Esophagus squamous epithelium (tissue), 5 donors: ENCODE measurements at places on chromosomes 5 and 9.

DNA sequence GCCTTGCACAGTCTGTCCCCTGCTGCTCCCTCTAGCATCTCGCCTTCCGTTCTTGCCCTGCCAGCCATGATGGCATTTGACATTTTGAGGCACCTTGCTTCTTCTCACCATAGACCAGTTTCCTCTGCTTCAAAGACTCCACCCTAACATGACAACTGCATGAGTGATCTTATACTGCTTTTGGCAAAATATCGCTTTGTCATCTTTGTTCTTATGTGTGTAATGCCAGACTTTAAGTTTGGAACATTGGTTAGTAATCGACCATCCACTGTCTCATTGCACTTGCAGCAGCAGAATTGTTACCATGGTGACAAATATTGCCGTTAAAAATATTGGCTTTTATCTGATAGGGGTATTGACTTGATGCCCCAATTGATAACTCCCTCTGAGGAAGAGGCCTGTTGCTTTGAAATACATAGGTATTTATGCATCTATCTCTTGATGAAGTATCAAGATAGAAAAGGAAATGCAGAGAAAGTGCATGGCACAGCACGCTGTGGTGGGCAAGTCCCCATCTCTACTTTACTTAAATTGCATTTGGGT lies 6.8 kb downstream of the GARIN3 start:
- DNase-seq, result no peak

- no peak for DNase-seq
Observed at GRCh38 chr5:166262395-166262794, 2029.0 kb upstream of the WWC1 start.

DNA sequence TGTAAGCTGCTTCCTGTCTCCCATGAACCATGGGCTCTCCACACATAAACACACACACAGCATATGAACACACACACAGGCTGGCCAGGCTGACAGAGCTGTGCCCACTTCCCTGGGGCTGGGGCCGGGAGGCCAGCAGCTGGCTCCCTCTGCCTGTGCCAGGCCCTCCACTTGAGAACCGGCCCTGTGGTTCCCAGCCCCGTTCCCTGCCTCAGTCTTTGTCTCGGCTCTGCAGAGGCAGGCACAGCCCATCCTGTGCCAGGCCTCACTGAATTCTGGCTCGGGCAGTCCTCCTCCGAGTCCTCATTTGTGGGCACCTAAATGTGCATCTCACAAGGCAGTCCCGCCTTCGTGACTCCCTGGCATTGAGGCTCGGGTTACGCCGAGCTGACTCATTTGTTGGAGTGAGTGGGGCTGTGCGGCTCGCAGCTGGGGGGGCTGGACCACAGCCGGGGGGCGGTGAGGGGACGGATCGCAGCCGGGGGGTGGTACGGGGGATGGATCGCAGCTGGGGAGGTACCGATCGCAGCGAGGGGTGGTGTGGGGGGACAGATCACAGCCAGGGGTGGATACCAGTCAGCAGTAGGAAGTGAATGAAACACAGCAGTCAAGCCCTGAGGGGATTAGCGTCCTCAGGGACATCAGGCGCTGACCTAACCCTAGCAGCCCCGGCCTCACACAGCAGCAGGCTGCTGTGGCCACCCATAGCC lies 72.3 kb downstream of the PSMB7 start:
- no peak for DNase-seq

GRCh38 chr9:69174616-69175463 lies 763 bp downstream of the TJP2 start:
- DNase-seq, result no peak

DNA sequence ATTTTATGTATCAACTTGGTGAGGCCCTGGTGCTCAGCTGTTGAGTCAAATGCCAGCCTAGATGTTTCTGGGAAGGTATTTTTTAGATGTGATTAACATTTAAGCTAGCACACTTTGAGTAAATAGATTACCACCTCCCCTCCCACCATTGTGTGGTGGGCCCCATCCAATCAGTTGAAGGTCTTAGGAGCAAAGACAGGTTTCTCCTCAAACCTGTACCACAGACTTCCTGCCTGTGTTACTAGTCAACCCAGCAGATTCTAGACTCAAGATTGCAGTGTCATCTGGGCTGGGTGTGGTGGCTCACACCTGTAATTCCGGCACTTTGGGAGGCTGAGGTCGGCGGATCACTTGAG lies 33.8 kb downstream of the MRPL36 start:
- DNase-seq, result no peak

- no peak for DNase-seq
Observed at GRCh38 chr5:1723957-1724821, 75.4 kb downstream of the MRPL36 start.

DNA sequence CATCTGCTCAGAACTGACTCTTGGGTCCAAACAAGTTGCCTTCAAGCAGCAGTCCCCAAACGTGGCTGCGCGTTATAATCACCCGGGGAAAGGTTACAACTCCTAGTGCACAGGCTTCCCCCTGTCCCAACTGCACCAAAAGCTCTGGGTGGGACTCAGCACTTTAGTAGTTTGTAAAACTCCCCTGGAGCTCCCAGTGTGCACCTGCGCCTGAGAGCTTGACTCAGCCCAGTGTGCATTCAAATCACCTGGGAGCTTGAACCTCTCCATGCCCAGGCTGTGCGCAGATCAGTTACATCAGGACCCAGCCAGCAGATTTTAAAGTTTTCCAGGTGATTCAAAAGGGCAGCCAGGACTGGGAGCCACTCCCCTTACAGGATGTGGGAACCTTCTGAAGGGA lies 151.4 kb downstream of the COL23A1 start:
- DNase-seq, result no peak

GRCh38 chr9:129182625-129183494 lies 4.8 kb upstream of the IER5L start:
- DNase-seq, result no peak

DNA sequence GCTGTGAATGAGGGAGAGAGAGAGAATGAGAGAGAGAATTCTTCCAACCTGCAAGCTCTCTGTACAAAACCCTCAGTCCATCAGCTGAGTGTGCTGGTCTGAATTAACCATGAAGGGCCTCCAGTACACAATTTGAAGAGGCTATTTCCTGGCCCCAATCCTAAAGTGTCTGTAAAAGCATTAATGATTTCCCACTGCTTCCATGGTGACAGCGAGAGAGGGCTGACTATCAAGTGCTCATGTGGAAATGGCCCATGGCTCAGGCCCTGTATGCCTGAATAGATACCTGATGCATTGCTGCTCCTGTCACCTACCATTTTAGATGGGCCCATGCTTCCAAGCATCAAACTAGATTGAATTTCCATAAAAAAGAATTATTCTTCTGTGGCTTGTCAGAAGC lies 592.4 kb downstream of the KIF4B start:
- no peak for DNase-seq

DNA sequence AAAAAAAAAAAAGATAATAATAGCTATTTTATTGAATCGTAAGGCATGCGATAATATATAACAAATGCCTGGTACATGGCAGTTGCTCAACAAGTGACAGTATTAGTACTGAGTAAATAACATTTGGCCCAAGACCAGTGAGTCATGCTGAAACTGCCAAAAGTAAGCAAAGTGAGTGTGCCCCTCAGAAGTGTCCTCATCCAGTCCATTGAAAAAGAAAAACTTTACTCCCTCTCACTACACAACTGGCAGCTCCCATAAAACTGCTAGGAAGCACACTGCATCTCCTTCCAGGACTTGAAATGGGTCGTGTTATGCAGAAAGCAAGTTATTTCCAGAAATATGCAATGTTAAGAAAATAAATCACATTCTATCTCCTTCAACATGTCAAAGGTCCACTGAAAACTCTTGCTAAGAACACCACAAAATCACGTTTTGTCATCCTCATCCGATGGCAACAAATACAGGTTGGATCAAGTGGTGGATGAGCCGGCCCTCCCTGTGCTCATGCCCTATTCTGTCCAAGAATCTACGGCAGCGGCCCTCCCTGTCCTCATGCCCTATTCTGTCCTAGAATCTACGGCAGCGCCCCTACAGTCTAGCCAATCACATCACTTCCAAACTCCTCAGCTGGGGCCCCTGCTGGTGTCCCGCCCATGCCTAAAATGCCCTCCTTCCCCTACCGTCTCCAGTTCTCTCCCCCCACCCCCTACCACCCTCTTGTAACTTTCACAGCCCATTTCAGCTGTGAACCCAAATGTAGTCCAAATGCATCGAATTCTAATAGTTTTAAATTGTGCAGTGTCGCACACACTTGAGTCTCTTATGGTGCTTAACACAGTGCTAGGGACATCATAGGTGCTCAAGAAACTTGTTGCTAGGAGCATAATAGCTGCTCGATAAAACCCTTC lies 12.5 kb downstream of the PTCH1 start:
- no peak for DNase-seq

- no peak for DNase-seq
Observed at GRCh38 chr5:102200861-102201260, 95.2 kb downstream of the SLCO4C1 start.

- no peak for DNase-seq
Observed at GRCh38 chr9:10661994-10662393, 49.2 kb upstream of the PTPRD start.

DNA sequence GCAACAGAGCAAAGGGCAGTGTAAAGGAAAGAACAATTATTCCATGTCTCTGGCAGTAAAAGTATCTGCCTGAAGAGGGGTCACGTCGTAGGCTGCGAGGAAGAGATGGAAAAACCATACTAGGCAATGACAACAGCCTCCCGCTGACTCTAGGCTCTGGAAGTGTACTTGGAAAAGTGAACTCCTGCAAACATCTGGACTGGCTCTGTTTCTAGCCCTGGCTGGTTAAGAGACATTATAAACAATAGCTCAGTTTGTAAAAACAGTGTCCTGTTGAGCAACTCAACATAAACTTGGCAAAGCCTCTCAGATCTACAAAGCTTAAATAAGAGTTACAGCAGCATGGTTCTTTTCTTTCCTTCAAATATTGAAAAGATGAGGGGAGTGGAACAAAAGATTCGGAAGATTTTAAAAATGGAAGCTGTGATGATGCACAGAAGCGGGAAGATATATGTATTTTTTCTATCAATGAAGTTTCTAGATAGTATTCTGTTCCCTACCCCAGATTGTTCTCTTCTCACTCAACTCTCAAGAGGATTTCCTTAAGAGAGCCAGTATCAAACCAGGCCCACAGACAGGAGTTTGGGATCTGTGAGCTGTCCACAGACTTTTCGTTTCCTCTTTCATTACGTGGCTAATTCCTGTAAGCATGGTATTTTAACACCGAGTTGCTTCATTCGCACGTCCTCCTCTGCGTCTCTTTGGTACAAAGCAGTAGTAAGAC lies 79.4 kb downstream of the SPTLC1 start:
- no peak for DNase-seq

GRCh38 chr9:113623851-113624485 lies 160.4 kb downstream of the RGS3 start:
- DNase-seq, result no peak

DNA sequence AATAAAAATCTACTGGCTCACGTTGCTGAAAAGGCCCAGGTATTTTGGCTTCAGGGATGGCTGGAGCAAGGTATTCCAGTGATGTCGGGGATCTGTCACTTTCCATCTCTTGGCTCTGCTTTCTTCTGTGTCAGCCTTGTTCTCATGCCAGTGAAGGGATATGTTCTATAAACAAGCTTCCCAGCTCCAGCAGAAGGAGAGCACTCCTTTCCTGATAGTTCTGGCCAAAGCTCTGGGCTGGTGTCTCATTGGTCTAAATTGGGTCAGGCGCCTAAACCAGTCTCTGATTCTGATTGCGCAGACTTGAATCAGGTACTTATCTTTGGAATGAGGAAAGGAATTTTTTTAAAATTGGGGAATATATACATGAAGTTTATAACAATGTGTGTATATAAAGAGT lies 5.1 kb downstream of the SNX30 start:
- DNase-seq, result no peak

- no peak for DNase-seq
Observed at GRCh38 chr5:59327191-59327980, 566.1 kb downstream of the PDE4D start.

DNA sequence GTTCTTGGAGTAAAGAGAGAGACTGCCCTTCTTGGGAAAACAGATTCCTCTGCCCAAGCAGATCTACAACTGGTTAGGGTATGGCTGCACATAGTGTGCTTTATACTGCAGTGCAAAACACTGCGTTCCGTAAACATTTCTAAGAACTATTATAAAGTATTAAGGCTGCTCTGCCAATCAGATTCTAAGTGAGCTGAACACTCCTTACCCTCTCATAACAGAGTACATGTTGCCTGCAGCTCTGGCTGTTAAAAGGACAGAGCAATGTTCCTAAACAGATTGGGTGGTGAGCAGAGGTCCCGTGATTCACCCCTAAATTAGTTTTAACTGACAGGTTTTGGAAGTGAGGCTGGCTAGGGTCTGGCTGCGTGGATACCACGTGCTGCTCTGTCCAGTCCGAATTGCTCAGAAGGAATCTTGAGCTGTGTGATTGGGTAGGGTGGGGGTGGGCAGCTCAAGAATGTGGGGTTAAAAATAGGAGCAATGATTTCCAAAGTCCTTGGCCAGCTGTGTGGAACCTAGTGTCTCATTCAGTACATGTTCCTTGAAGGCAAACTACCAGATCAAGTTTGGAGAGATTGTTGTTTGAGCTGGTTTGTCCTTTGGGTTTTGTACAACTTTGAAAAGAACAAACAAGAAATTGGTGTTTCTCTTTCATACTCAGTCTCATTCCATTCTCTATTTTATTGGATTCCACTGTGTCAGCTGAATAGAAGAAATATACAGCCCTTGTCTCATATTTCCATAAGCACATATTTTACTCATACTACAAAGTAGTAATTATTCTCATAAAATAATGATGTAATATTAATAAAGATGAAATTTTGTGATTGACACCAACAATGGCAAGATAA lies 497.6 kb upstream of the CD180 start:
- DNase-seq, result no peak

DNA sequence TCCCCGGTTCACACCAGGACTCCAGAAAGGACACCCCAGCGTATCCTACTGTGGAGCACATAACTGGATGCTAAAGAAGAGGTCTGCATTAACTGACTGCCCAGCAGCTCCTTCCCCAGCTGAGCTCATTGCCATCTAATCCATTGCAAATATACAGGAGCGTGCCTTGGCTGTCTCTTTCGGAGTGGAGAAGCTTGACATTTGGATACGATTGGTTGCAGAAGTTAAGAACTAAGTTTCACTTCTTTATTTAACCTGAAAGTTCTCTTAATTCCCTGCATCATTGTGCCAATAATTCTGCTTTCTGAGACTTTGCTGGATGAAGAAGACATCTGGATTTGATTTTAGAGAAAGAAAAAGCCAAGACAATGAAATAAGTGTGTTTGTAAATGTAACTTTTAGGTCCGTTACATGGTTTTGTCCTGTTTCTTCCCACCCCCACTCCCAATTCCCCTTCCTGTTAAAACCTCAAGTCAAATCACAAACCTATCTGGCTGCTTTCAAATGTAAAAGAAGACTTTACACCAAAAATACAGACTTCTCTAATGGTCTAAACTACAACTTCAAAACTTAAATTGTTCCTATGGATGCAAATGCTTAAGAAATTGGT lies 33.9 kb downstream of the TAS2R1 start:
- no peak for DNase-seq

- DNase-seq, result no peak
Observed at GRCh38 chr9:130183133-130183762, 11.0 kb downstream of the NCS1 start.

- DNase-seq, result no peak
Observed at GRCh38 chr5:31487506-31487905, 44.4 kb downstream of the DROSHA start.

GRCh38 chr5:139186261-139186660 lies 11.9 kb downstream of the SIL1 start:
- no peak for DNase-seq

- no peak for DNase-seq
Observed at GRCh38 chr9:132754236-132754635, 84.0 kb downstream of the GTF3C4 start.

- DNase-seq, result no peak
Observed at GRCh38 chr9:123637945-123638634, 282.1 kb downstream of the CRB2 start.
